RCC 7860 (cell line): ENCODE measurements at places on chromosomes 7 and 10.

DNA sequence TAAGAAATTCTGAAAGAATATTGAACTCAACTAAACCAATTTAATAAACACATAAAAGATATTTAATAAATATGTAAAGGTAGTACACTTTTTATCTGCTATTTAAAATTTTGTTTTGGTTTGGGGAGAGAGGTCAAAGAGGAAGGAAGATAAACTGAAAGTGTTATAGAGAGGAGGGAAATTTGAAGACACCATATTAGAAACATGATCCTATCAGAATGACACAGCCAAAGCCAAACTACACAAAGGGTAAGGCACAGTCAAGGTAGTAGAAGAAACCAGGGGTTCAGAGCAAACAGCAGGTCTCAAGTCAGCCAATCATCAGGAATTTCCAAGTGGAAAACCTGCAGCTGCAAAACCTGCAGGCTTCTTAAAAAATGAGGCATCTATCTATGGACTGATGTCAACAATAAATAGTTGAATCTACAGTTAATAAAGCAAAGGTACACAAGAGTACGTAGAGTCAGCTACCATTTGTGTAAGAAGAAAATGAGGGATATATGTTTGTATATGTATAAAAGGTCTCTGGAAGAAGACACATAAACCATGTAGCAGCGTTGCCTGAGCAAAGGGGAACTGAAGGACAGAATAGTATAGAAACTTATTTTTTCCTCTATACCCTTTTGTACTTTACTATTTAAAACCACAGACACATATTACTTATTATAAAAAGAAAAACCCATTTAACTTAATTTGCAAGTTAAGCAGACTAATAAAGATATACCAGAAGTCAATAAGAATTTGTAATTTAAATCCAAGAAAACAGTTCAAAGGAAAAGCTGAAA, 10.0 kb downstream of the ZNF800 start:
- no peak for DNase-seq

DNA sequence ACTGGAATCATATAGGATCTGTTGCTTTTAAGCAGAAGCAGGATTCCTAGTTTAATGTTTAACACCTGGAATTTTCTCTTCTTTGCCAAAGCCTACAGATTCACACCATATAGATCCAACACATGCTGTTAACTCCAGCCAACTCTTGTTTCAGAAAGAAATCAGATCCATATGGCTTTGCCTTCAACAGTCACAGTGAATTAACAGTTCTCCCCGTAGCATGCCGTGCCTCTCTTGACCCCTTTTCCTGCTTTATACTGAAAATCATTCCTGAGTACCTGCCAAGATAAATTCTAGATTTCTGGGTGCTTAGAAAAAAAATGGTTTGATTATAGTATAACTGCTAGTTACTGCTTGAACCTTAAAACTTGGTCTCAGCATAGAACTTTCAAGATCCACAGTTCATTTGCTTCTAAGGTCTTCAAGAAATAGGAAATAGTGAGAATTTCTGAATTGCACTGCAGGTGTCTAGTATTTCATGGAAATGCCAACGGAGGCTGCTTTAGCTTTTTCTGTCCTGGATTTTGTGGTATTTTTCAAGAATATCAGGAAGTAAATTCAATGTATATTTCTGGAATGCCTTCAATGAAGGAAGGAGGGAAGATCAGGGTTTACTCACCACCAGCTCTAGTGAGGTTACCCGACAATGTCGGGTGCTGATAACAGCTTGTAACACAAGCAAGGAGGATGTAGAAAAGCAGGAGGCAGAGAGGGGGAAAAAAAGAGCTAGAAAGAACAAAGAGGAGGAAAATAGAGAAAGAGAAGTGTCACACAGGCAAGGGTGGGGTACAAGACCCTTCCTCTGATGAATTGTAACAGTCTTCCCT, 6.6 kb downstream of the AASS start:
- DNase-seq, result no peak

DNA sequence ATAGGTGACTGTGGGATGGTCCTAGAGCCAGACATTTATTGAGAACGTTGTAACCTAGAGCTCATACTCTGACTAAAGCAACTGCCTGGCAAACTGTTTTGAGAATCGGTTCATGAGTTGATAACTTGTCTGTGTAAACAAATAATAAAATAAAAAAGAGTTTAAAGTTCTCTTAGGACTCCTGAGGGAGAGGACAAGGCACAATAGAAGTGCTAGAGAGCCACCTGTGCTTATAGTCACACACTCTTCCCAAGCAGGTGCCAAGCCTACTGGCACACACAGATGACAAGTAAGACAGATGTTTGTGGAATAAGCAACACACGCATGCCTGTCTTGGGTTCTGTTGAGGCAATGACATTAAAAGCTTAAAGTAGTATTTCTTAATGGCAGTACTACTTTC, 7.9 kb downstream of the EDRF1 start:
- no peak for DNase-seq

GRCh38 chr10:54940418-54940817, 139.4 kb upstream of the PCDH15 start:
- DNase-seq, result no peak

DNA sequence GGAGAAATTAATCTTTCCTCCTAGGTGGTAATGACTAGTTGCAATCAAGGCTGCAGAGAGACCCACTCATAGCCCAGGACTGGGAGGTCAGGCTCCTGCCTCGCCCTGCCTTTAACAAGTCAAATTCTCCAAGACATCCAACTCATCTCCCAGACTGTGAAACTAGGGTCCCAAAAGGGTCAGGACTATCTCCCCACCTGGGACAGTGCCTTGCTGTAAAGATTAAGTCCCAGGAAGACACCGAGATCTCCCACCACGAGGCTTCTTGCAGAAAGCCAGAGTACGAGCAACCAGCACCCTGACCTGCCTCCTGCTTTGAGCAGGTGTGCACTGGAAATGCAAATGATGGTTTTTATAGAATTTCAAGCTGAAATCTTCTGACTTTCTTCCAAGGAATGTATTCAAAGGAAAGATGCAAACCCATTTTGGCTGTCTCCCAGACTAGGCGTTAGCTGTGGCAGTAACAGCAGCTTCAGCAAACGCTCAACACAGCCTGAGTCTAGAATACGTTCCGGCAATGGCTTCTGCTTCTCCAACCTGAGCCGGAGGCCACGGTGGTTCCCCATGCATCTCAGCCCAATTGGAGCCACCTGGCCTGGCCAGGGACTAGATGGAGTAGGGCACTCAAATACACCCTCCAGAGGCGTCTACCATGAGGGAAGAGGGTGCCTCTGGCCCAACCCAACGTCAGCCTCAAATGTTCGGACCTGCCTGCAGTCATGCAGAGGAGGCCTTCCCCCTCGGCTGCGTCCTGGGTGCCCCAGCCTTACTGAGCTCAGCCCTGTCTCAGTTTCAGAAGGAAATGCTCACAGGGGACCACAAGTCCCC, 170.4 kb downstream of the PRKAG2 start:
- no peak for DNase-seq

DNA sequence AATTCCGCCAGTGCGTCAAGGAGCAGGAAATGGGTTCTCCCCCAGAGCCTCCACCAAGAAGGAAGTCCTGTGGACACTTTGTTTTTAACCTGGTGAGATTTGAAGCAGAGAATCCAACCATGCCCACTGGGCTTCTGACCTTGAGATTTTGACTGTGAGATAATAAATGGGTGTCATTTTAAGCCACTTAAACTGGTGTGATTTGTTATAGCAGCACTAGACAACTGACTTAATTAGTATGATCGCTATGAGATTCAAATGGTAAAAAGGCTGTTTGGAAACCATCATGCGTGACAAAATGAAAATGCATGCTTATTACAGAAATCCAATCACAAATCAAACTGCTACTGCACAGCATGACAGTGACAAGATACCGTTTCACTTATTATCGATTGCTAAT, 98.0 kb downstream of the ADAM12 start:
- DNase-seq, result no peak

GRCh38 chr10:125679436-125679835, 3.5 kb downstream of the TEX36 start:
- no peak for DNase-seq

DNA sequence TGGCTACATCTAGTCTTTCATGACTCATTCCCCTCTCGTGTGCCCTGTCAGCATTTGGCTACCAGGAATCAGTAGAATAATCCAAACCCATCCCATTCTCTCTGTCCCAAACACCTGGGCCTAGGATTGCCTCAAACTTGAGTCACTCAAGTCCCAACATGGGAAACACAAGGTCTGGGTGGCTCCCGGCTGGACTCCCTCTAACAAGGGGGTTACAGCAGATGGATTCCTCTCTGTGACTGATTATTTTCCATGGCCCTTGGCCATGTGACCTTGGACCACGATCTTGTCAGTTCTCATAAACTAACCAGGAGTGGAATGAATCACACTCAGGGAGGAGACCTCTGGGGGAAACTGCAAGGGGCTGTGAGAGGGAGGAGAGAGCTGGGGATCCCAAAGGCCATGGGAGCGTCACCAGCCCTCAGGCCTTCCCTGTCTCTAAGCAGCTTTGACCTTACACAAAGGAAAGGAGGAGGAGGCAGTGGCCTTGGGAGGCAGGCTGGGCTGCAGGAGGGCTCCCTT, 533.1 kb downstream of the KCNMA1 start:
- peak; percentile 38 for DNase-seq

GRCh38 chr7:144780071-144780608, 55.7 kb downstream of the TPK1 start:
- DNase-seq, result peak; percentile 33

GRCh38 chr7:107744345-107744750, 406 bp downstream of the CBLL1 start:
- no peak for DNase-seq

DNA sequence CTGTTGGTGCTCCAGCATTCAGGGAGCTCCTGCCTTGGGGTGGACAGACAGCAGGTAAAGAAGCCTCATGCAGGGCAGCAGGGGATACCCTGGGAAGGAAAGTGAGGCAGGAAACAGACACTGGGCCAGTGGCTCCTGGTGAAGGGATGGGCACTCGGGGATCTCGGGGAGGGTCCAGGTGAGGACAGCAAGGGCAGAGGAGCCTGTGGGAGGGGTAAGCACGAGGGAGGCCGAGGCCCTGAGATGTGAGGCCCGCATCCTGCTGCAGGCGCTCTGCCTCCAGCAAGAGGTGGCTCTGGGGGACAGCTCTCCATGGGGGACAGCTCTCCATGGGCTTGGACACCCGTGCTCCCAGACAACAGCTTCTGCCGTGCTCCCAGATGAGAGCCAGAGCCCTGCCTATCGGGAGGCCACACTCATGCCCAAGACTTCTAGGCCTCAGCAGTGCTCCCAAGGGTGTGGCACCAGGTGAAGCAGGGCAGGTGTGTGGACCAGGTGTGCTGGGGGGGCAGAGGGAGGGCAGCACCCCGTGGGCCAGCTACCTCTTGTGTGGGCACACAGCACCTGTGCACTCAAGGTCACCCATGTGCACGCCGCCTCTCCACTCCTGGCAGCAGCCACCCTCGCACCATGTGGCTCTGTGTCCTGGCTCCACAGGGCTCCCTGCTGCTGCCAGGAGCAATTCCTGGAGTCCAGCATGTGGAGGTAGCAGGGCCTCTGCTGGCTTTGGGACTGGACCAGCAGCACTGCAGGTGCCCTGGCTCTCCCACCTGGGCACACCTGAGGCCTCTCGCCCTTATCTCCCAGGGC, 93.6 kb upstream of the INSIG1 start:
- no peak for DNase-seq

- DNase-seq, result no peak
These were observed 161.4 kb downstream of the TFEC start for GRCh38 chr7:115869190-115869589.

GRCh38 chr7:130943336-130943901, 209.4 kb upstream of the KLF14 start:
- DNase-seq, result peak; percentile 37

- DNase-seq, result peak; percentile 72
These were observed 143.1 kb downstream of the GNAI1 start for GRCh38 chr7:80277434-80278427.

GRCh38 chr10:76113952-76114351, 682.5 kb downstream of the LRMDA start:
- DNase-seq, result no peak

- DNase-seq, result no peak
These were observed 2.8 kb upstream of the GPRIN2 start for GRCh38 chr10:46559231-46559671.

DNA sequence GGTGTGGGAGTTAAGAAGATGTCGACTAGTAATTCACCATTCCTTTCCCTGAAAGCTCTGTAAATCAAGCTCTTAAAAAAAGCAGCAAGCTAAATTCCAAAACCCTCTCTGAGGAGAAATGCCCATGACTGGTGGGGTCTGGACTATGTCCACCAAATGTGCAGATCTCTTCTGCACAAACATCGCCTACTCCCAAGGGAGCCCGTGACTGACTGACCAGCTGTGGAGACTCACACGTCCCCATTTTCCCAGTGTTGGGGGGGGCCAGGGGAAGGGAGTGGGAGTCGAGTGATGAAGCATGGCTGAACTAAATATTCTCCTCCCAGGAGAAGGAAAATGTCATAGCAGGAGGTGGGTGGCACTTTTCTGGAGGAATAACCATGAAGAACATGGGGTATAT, 164.1 kb upstream of the HPS1 start:
- no peak for DNase-seq

DNA sequence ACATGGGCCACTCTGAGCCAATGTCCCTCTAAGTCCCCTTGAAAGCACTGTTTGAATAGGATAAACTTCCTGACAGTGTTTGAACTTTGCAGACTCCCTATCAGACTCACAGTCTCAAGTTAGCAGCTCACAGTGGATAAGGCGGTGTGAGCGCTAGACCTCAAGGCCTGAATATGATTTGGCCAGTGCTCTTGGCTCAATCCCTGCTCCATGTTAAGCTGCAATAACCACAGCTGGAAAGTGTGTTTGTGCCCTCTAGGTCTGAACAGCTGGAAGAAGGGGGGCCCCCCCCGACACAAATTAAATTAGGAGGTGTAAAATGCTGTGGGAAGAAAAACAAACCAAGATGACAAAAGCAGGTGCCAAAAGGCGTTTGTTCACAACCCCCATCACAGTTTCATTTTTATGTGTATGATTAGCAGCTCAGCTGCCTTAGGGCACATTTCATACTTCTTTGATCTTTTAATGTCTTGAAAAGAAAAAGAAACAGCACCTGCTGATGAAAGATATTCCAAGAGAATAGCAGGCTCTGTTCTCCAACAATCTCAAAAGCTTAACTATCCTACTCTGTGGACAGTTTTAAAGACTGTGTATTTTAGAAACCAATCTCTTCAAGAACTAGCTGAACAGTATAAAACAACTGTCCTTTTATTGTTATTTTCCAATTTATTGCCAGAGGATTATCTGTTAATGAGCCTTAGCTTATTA, 167.6 kb downstream of the SNX13 start:
- no peak for DNase-seq

GRCh38 chr10:42985436-42986316, 91.2 kb upstream of the RET start:
- no peak for DNase-seq

DNA sequence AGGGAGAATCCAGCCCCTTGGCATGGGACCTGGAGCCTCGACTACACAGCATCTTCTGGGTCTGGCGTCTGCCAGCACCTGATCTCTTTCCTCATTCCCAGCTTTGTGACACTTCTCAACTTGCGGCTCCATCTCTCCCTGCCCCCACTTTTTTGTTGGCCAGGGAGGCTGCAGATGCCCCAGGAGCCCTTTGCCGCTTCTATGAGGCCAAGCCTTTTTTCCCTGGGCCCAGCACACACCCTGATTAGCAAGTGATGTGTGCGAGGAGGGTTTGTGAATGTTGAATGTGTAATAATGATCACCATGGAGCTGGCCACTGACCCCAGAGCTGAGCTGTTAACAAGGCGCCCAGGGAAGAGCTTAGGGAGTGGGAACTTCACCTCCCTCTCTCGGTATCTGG, 4.4 kb downstream of the EVX1 start:
- no peak for DNase-seq

GRCh38 chr10:97069576-97070362, 116.0 kb downstream of the SLIT1 start:
- no peak for DNase-seq

GRCh38 chr10:19791032-19791431, 25.2 kb upstream of the PLXDC2 start:
- DNase-seq, result no peak
